ENCODE measurements at places on chromosomes 2 and 18.

GRCh38 chr18:29004921-29005320 is 828.0 kb upstream of the CDH2 start:
- no peak for DNase-seq

DNA sequence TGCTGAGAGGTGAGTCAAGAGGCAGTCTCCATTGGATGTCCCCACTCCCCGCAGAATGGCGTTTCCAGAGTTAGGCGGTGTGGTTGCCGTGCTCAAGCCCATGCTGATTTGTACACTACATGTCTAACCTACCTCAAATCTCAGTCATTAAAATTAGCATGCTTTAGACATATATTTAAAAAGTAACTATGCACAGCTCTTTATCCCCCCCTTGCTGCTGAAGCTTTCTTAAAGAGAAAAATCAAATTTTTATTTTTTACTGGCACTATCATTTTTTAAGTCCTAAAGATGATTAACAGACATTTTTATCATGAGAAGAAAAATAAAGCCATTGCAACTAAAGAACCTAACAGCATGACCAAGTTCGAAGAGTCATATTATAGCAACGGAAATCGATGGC is 42.9 kb downstream of the BOLA3 start:
- DNase-seq: no peak

DNA sequence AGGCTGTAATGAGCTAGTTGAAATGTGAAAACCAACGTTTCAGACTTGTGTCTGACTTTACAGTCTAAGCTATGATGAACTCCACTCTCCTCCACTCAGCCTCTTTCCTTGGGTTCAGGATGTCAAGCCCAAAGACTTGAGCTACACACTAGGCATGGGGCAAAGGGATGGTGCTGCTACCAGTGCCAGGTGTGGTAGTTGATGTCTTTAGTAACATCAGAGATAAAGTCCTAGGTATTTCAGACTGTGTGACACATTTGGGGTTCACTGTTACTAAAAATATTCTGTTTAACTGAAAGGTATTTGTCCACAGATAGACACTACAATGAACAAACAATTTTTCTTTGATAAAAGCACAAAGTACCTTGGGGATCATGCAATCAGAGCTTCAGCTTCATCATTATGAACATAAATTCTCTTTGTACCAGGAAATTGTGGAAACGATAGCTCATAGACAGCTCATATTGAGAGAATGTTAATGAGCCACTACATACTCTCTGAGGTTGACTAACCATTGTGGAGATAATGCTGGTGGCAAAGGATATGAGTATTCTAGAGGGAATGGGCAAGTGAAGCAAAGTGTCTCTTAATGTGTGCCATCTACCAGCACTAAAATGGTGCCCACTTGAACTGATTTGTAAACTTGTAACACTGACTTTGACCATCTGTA is 253.7 kb upstream of the THUMPD2 start:
- DNase-seq: no peak

- DNase-seq: no peak
Measured at GRCh38 chr2:96436416-96436815, 68.7 kb downstream of the NEURL3 start.

DNA sequence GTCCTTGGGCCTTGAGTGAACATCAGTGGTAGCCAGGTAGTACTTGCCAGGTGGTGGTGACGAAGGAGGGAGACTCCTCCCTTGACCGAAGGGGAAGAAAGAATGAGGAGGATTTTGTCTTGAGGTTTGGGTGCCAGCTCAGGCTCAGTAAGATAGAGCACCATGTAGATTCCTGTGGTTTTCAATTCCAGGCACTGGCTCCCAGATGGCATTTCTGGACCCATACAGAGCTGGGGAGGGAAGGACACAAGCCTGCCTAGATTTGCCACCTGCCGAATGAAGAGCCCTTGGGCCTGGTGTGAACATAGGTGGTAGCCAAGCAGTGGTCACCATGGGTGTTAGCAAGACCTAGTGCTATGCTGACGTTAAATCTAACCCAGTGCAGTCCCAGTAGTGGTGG is 108.8 kb upstream of the UBE2E3 start:
- no peak for DNase-seq

GRCh38 chr2:25029183-25029554 is 12.7 kb upstream of the EFR3B start:
- DNase-seq: peak; percentile 21

GRCh38 chr18:76620321-76621170 is 125.5 kb upstream of the ZNF516 start:
- DNase-seq: no peak

- no peak for DNase-seq
Measured at GRCh38 chr2:222912117-222912516, 51.3 kb downstream of the ACSL3 start.

DNA sequence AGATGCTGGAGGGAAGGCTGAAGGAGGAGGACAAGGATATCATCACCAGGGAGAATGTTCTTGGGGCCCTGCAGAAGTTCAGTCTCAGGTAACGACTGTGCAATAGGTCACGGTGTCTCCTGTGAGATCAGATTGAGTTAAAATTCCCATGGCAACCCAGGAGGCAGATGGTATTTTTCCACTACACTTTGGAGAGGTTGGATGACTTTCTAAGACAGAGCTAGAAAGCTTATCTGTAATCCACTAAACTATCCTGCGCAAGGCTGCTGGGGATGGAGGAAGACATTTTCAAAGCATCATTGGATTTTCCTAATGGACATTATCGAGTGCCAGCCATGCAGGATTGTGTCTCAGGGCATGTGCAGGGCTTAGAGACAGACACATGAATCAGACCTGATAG is 74.6 kb downstream of the ARMC9 start:
- DNase-seq: no peak

GRCh38 chr2:71746946-71747501 is 293.7 kb downstream of the DYSF start:
- no peak for DNase-seq

GRCh38 chr2:45182667-45183295 is 173.5 kb upstream of the SIX2 start:
- DNase-seq: no peak

GRCh38 chr2:217014328-217015105 is 154.7 kb upstream of the TNP1 start:
- no peak for DNase-seq

DNA sequence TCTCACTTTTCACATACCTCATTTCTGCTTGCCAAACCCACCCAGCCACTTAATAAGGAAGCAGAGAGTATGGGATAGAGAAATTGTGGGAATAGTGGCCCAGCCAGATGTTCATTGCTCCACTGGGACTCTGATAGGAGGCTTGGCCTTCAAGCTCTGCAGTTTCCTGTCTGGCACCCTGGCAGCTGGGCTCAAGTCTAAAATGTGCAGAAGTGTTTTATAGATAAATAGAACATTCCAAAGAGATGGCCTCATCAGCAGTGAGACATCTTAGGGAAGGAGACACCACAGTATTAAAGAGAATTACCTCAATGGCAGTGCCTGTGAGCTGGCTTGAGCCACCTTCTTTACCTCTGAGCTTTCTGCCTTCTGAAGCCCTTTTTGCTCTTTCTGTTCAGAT is 24.7 kb downstream of the COPS7B start:
- no peak for DNase-seq

- no peak for DNase-seq
Measured at GRCh38 chr2:169272010-169272409, 90.3 kb downstream of the LRP2 start.

DNA sequence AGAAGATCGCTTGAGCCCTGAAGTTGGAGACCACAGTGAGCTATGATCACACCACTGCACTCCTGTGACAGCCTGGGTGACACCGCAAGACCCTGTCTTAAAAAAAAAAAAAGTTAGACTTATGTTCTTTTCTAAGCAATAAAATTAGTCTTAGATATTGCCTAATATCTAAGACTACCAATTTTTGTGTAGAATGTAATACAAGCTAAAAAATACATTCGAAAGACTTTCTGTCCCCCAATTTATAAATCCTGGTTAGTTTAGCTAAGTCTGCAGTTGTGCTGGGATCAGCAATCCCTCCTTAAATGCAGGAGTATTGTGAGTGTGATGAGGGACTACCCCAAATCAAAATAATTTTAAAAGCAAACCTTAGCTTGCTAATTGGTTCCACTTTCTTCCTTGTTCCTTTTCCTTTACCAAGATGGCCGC is 358 bp upstream of the STAMBP start:
- no peak for DNase-seq

- DNase-seq: no peak
Measured at GRCh38 chr2:135657806-135658582, 83.7 kb upstream of the UBXN4 start.

- no peak for DNase-seq
Measured at GRCh38 chr2:177232098-177232704, 19.6 kb downstream of the HNRNPA3 start.

DNA sequence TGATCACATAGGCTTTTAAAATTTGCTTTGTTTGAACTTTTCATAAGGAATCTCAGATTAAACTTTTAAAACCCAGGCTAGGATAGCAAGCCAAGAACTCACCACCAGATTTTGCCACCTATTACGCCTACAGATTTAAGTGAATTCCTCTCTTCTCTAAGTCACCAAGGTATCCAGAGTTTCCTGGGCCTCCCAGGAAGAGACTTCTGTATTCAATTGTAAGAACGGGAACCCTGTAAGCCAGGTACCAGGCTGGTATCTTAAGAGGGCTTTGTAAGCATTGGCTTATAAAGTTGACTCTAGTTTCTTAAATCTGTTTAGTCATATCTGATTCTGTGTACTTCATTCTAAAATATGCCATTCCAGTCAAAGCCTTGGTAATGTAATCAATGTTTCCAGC is 285.1 kb downstream of the MBD5 start:
- no peak for DNase-seq

DNA sequence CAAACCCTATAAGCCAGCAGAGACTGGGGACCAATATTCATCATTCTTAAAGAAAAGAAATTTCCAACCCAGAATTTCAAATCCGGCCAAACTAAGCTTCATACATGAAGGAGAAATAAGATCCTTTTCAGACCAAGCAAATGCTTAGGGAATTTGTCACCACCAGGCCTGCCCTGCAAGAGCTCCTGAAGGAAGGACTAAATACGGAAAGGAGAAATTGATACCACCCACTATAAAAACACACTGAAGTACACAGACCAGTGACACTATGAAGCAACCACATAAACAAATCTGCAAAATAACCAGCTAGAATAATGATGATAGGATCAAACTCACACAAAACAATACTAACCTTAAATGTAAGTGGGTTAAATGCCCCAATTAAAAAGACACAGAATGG is 22.4 kb downstream of the NPHP1 start:
- no peak for DNase-seq

DNA sequence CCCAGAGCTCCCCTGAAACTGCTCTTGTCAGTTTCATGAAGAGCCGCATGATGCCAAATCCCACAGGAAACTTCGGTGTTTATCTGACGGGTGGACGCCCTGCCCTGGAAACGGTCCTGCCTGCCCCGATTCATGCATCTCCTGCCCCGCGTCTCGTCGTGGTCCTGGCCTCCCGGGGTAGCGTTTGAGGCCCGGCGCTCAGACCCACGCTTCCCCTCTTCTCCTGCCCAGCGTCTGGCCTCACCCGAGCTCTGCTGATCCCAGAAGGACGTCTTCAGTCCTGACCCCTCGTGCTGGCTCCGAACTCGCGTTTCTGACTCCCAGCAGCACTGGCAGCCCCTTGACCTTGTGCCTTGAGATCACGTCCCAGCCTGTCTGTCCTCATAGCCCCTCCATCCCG is 180.5 kb downstream of the TMEM18 start:
- DNase-seq: no peak

GRCh38 chr2:147438882-147439281 is 405.9 kb upstream of the ACVR2A start:
- no peak for DNase-seq

- no peak for DNase-seq
Measured at GRCh38 chr2:39409697-39410389, 27.2 kb downstream of the MAP4K3 start.

GRCh38 chr2:120346667-120347358 is 877 bp downstream of the INHBB start:
- DNase-seq: peak; percentile 64

DNA sequence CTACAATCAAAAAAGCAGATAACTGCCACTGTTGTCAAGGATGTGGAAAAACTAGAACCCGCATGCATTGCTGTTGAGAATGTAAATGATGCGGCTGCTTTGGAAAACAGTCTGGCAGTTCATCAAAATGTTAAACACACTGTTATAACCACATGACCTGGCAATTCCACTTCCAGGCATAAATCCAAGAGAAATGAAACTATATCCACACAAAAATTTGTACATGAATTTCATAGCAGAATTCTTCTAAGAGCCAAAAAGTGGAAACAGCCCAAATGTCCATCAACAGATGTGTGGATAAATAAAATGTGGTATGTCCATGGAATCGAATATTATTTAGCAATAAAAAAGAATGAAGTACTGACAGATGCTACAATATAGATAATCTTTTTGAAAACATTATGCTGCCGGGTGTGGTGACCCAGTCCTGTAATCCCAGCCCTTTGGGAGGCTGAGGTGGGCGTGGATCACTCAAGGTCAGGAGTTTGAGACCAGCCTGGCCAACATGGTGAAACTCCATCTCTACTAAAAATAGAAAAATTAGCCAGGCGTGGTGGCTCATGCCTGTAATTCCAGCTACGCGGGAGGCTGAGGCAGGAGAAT is 32.0 kb downstream of the ERCC3 start:
- no peak for DNase-seq

DNA sequence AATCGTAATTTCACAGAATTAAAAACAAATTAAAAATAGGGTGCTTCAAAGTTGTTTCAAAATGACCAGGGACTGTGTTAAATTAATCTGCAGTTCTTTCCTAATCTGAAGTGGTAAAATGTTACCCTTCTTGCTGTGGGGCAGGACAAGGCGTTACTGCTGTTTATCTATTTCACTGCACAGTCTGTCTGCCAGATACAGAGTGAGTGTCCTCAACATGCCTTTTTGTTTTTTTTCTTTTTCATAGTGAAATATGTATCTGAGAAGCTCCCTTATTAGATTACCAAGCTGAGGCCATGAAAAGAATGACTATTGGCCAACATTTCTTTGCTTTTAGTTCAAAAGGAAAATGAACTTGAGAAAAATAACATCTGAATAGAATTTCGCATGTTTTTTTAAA is 38.0 kb downstream of the KCTD1 start:
- DNase-seq: no peak

DNA sequence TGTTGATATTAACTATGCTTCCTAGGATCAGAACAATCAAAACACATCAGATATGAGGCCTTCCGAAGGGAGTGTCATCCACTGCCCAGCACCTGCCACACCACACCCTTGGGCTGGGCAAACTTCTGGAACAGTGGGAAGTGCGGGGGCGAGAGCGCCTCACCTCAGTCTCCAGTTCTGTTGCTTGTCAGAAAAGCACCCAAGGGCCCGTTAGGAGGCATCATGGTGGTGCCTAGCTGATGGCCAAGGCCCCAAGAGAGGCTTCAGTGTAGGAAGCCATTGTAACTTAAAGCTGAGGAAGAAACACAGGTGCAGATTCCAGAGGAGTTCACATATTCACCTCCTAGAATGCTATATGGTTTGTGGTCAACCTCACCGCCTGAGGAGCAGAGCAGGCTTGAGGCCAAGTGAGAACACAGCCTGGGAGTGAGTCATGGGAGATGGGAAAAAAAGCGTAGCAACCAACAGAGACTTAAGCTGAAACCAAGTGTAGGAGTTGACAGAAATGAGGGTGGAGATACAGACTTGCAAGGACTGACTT is 85.1 kb upstream of the ATL2 start:
- DNase-seq: no peak
